MCF 10A (cell line): ENCODE measurements at places on chromosomes 4 and X. TPM values are rescaled to one million over a fixed set of nuclear protein-coding genes. Genes with fewer than 3 reads are reported as not detected.

The UGT2B15 gene
- total RNA-seq, result not detected in 2 replicates

The PPEF2 gene
- not detected in 2 replicates for total RNA-seq

The TCEAL7 gene
- not detected in 2 replicates for total RNA-seq

The C1QTNF7 gene
- not detected in 2 replicates for total RNA-seq

The AWAT1 gene
- not detected in 2 replicates for total RNA-seq

The ZNF827 gene
- 11.3 and 22.4 TPM in 2 replicates for total RNA-seq

The AWAT2 gene
- total RNA-seq, result 0.14 TPM in 1 of 2 replicates, not detected in the other

The MAGEE2 gene
- not detected in 2 replicates for total RNA-seq

The ADH7 gene
- not detected in 2 replicates for total RNA-seq

GRCh38 chr4:150541681-150542080 is 40.3 kb upstream of the MAB21L2 start:
- no peak for DNase-seq

GRCh38 chr4:71062436-71062835 is 69.0 kb downstream of the DCK start:
- DNase-seq, result no peak

DNA sequence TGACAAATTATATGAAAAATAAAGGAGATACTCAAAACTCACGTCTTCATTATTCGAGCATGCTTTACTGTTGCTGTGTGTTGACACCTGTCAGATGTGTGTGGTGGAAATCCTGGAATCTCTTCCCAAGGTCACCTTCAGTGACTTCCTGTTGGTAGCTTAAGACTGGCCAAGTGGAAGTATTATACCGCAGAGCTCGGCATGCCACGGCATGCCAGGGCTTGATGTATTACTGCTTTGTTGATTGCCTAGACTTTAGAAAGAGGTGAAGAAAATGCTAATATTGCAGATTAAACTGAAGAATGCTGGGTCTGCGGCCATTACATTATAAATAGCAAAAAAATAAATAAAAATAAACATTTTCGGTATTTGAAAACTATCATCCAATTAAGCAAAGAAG is 4.6 kb downstream of the TREX2 start:
- DNase-seq, result peak; percentile 40

DNA sequence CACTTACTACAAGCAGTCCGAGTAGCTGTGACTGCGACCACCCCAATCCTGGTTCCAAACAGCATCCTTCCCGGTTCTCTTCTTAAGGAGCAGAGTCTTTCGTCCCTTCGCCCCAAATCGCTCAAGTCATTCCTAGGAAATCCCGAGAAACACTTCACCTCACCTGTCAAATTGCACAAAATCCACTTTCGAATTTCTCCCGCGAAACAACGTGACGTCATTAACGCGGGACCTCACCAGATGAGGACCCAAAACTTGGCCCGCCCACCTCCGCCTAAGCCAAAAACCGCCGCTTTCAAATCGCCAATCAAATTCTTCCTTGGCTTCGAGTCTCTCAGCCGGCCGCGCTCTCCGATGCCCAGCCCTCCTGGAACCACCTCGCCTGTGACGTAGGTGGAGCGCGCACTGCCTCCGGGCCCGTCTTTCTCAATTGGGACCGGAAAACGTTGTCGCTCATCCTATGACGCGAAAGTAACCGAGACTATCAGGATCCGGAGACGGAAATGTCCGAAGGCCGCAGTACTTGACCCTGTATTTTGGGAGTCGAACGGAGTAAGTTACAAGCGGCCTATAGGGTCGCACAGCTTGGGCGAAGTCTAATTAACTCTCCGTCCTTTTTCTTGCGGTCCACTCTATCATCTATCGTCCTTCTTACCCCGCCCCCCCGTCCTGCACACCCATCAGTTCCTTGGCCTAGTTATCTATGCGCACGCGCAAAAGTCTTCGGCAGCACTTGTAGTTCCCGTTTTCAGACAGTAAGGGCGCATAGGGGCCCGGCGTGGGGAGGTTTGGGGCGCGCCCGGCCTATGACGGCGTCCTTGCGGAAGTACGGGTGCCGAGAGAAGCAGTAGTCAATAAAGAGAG is at the start of the genes LARP7 and ZGRF1:
LARP7 (plus strand) TSS at position 456 of the 864 bp plus-strand sequence. CDS start 7,527 bp downstream, outside the sequence.
ZGRF1 (minus strand) TSS at position 222 of the 864 bp plus-strand sequence. CDS start 3,733 bp downstream, outside the sequence.
- DNase-seq, result peak; percentile 99

- peak; percentile 45 for DNase-seq
Measured at GRCh38 chrX:140526171-140526570, 21.3 kb upstream of the SOX3 start.

GRCh38 chrX:115939070-115939469 is 231.5 kb upstream of the AGTR2 start:
- no peak for DNase-seq

GRCh38 chr4:40957281-40957680 is 207.5 kb downstream of the NSUN7 start:
- DNase-seq, result no peak

DNA sequence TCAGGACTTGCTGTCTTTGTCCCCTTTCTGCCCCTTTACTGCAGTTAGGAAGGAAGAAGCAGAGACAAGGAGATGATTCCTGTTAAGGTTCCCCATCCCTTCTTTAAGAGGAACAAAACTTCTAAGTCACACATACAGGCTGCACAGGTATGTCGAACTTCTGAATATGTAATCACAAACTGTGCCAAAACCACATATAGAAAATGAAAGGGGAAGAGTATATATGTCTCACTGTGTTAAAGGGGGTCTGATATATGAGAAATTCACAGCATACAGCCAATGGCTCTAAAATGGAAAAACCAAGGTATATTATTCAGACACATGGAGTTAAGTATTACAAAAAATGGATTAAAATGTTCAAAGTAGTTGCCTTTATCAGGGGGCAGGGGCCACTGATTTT is 11.7 kb downstream of the CFAP97 start:
- DNase-seq, result no peak

DNA sequence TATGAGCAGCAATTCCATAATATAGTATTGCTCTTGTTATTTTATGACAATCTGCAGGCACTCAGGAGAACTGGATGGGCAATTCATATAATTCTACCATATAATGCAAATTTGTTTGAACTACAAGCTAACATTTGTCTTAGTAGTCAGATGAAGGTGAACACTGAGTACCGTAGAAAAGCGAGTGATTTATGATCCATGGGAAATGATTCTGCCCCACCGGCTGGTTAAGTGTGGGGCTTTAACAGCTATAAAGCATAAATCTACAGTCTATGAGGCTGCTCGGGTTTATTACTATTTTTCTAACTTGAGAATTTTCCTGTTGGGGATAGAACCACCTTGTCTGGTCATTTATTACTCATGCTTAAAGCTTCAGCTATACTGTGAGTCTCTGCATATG is 275.5 kb downstream of the PCDH10 start:
- no peak for DNase-seq

- DNase-seq, result peak; percentile 13
Measured at GRCh38 chr4:153541456-153542096, 75.4 kb downstream of the TMEM131L start.

- DNase-seq, result no peak
Measured at GRCh38 chr4:89160806-89161205, 49.5 kb downstream of the TIGD2 start.

DNA sequence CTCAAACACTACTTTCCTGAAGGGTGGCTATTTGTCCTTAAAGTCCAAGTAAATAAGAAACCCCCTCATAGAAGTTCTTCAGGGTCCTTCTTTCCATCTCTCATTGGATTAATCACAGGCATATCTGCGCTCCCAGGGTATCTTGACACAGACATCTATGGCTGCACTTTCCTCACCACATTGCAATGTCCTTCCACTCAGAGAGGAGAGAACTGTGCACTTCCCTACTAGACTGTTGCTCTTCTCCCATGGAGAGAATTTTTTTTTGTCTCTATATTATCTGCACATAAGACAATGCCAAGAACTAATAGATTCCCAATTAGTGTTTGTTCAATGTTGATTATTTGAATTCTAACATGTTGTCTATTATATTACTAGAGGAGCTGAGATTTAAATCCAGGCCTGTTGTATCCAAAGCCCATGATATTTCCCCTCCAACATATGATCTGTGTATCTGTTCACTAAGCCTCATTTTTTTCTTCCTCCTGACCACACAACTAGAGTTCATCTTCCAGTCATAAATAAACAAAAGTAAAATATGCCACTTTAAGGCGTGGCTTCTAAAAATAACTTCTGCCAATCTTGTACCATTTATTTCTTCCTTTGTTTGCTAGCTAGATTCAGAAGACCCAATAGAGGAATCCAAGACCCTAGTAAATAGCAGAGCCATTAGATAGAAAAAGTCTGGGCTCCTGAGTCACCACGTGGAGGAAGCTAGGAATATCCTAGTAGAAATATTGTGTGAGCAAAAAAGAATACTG is 61.5 kb upstream of the FAM241A start:
- peak; percentile 19 for DNase-seq

GRCh38 chrX:20313899-20314298 is 47.2 kb upstream of the RPS6KA3 start:
- no peak for DNase-seq

GRCh38 chrX:143873343-143873742 is 10.5 kb upstream of the UBE2NL start:
- peak; percentile 84 for DNase-seq

GRCh38 chr4:116755051-116755450 is 330.3 kb downstream of the TRAM1L1 start:
- DNase-seq, result no peak

DNA sequence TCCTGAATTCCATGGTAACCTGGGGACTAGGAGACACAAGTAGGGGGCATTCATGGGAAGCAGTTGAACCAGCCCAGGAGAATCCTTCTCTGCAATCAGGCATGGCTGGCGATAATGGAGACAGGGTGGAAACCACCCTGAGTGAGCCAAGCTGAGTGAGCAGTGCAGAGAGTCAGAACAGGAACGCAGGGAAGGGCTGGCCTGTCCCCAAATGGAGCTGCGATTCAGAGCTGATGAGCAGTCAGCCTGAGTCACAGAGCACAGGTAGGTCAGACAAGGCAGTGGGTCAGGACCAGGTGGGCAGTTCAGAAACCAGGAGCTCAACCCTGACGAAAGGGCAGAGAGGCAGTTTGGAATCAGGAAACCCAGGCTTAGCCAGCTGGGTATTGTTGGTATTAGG is 129.0 kb downstream of the BTC start:
- DNase-seq, result peak; percentile 45

GRCh38 chr4:155837203-155837796 is 28.8 kb downstream of the ASIC5 start:
- DNase-seq, result no peak

GRCh38 chr4:3442959-3443749 is 1.4 kb downstream of the HGFAC start:
- DNase-seq, result peak; percentile 56

DNA sequence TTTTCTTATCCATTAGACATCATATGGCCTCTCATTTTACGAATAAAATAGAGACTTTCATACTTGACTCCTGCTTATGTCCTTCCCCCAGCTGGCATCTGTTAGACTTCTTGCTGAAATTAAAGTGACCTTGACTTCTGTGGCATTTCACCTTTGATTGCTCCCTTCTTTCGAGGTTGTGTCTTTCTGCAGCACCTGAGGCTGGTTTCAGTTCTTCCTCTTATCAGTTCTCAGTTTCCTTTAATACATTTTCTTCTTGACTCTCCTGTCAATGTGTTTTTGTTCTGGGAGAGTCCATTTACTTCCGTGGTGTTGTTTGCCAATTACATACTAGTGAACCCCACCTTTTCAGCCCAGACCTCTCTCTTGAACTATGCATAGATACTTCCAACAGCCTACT is 81.6 kb downstream of the RBPJ start:
- no peak for DNase-seq

GRCh38 chr4:99649208-99649607 is 8.4 kb downstream of the C4orf54 start:
- no peak for DNase-seq

GRCh38 chr4:108943976-108944591 is 181.2 kb upstream of the ETNPPL start:
- DNase-seq, result no peak

- DNase-seq, result peak; percentile 73
Measured at GRCh38 chrX:118603981-118604380, 108.4 kb downstream of the DOCK11 start.

DNA sequence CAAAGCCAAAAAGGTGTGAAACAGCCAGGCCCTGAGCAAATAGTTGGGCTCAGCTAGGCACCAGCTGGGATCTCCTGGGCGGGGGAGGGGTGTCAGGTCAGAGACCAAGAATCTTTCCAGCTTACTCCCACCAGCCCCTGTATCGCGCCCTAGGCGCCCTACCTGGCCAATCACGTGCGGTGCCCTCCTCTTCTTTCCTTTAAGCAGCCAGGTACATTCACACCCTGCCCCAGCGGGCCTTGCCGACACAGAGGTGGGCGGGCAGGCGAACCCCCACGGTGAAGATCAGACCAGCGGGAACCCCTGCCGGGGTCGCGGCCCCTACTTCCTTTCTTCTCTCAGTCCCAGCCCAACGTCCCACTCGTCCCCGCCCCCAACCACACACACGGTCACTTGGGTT is 9.1 kb downstream of the ARHGAP36 start:
- DNase-seq, result no peak

- no peak for DNase-seq
Measured at GRCh38 chr4:152382057-152382785, 153.7 kb downstream of the FBXW7 start.

DNA sequence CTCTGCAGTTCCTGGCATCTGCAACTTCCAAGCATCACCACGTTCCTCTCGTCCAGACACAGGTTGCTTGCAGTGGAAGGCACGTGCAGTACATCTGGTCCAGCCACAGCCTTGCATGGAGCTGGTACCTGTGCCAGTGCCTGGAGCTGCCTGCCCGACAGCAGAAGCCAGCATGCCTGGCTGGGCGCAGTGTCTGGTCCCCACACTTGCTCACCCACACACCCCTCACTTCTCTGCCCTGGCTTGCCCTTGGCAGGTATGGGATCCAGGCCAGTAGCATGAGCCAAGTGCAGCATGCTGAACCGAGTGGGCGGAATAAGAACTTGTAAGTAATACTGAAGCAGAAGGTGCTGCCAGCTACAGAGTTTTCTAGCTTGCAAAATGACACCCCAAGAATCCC is 39.9 kb downstream of the SH3BGRL start:
- peak; percentile 17 for DNase-seq

- no peak for DNase-seq
Measured at GRCh38 chrX:20116087-20116576, 575 bp downstream of the MAP7D2 start.

- no peak for DNase-seq
Measured at GRCh38 chr4:21845663-21846062, 102.9 kb downstream of the KCNIP4 start.

- no peak for DNase-seq
Measured at GRCh38 chr4:185142564-185142911, 528 bp upstream of the SLC25A4 start.

DNA sequence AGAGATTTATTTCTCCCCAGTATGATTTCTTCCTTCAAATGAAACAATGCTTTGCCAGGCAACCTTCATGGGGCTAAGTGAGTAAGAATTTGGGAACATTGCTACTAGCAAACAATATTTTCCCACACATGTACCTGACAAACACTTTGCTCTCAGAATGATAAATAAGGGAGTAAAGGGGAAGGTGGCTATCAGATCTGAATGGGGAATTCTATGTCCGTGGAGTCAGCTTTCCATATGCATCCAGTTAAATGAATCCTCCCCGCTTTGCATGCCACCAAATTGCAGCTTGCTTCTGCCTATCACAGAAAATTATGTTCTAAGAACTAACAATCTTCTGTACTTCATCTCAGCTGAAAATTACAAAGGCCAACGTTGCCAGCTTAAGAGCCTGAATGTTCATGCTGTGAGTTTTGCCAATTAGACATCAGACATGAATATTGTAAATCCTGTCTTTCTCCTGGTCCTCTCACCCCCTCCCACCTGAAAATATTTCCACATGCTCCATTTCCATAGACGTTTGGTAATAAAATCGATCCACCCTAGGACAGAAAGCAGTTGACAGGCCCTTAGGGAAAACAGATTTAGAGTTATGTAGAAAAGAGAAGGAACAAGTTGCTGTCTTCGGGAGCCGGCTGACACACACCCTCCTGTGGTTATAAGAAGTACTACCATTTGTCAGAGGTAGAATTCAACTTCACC is 6.3 kb downstream of the MEPE start:
- DNase-seq, result peak; percentile 49
